ENCODE measurements at places on chromosomes 13 and 19.

GRCh38 chr13:93698016-93698613 lies 471.5 kb downstream of the GPC6 start:
- no peak for DNase-seq

DNA sequence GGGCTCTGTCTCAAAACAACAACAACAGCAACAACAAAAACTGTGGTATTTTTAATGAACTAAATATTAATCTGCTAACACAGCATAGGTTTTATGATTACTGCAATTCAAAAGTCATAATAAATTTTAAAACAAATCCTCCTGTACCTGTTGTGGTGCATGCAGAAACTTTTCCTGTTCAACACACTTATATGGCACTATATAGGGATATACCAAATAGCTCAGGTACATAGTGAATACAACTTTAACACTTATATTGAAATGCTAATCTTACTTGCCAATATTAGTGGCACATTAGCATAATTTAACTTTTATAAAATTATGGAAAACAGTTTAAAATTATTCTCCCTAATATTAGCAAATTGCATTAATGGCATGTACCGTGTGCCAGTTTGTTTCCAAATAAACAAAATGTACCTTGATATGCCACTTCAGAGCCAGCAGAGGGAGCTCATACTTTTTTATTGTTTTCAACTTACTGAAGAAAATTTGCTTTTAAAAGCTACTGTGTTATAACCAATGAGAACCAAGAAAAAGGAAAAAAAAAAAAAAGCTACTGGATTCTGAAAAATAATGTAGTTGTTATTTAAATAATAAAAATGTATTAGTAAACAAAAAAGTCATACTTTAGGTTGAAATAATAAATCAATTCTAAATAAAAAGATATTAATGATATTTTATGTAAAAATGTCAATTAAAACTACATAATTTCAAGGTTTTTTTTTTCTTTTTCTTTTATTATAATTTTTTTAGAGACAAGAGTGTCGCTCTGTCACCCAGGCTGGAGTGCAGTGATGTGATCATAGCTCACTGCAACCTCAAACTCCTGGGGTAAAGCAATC lies 18.0 kb upstream of the RBM26 start:
- DNase-seq: no peak

GRCh38 chr13:99867535-99868257 lies 103.9 kb downstream of the ZIC5 start:
- no peak for DNase-seq

GRCh38 chr19:33612928-33613619 lies 8.7 kb upstream of the CHST8 start:
- no peak for DNase-seq

GRCh38 chr19:1000095-1000494 lies at the start of gene GRIN3B:
GRIN3B (plus strand) TSS chr19:1000419; CDS start chr19:1000438, 19 bp downstream.
- DNase-seq: peak; percentile 56

GRCh38 chr13:91668866-91669495 lies 270.6 kb downstream of the GPC5 start:
- DNase-seq: no peak

- DNase-seq: no peak
Observed at GRCh38 chr13:113539822-113540221, 44.7 kb upstream of the TFDP1 start.

GRCh38 chr13:109725297-109725696 lies 61.1 kb downstream of the IRS2 start:
- no peak for DNase-seq

GRCh38 chr13:59979589-59979988 lies 184.1 kb downstream of the DIAPH3 start:
- DNase-seq: no peak

DNA sequence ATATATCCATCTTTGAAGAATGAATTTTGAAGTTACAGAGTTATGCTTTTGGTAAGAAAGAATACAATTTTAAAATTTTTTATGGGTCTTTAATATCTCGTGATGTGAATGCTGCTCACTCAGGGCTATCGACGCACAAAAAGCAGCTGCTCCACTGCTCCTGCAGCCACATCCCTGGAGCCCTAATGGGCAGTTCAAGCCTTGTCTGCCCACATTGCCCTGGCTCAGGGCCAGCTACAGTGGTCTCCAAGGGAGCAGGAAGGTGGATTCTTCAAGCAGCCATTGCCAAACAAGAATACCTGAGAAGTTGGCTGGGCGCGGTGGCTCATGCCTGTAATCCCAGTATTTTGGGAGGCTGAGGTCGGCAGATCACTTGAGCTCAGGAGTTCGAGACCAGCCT lies 85.8 kb downstream of the IPO5 start:
- no peak for DNase-seq

GRCh38 chr19:54379187-54379678 lies 14.5 kb upstream of the LAIR1 start:
- DNase-seq: no peak

DNA sequence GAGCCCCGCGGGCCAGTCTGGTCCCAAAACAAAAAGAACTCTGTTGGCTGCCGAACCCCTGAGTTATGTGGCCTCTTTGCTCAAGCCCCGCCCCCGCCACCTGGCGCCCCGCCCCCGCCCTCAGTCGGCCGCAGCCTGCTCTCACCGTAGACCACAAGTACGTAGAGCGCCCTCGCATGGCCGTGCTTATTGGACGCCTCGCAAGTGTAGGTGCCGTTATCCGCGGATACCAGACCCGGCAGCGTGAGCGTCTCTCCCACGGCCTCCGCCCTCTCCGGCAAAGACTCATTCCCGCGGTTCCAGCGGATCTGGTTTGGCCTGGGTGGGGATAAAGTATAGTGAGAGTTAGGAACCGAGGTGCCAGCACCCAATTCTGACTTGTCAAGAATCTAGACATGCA lies 5.5 kb upstream of the ZNF428 start:
- DNase-seq: peak; percentile 89

Data from stimulated activated CD4-positive, alpha-beta T cell treated with anti-CD3 and anti-CD28 coated beads, TNF-alpha, amount 100 ng/mL, for 48 hours (primary cell).